RWPE1 (cell line): ENCODE measurements at places on chromosomes 11 and 22.

- no peak for DNase-seq
Observed at GRCh38 chr22:42439821-42440674, 7.8 kb upstream of the NFAM1 start.

DNA sequence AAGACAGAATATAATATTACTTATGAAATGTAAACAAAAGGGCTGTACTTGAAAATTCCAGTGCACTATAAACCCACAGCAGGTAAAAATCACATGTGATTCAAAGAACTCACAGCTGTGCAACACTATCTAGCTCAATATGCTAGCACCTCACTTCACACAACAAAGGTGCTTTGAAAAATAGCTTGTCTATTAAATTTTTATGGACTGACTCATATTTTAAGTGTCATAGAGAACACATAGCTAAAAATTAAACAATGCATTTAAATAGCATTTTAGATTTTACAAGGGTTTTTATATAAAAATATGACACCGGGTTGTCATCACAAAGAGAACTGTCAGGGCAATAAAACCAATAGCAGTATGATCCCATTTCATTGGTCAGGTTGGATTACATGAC lies 1390.5 kb upstream of the TENM4 start:
- no peak for DNase-seq

DNA sequence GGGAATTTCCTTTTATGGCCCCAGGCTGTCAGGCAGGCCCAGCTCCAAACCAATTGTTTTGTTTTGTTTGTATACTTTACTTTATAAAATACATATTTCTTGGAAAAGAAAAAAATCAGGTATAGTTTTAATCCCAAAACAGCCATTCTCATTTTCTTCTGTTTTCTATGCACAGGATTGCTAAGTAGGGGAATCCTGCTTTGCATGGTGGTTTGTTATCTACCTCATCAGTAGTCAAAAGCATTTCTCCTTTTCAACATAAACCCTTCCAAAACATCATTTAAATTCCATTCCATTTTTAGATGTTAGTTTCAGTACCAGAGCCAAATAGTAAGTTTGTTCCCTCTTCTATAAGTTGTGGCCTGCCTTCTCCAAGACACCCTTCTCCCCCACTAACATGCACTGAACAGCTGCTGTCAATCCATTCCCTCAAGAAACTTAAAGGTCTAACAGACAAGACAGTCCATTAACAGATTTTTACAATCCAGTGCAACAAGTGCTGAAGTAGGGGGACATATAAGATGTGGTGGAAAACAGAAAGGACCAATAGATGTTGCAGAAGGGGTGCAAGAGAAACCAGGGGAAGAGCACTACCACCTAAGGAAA lies 3.7 kb downstream of the ILK start:
- no peak for DNase-seq

DNA sequence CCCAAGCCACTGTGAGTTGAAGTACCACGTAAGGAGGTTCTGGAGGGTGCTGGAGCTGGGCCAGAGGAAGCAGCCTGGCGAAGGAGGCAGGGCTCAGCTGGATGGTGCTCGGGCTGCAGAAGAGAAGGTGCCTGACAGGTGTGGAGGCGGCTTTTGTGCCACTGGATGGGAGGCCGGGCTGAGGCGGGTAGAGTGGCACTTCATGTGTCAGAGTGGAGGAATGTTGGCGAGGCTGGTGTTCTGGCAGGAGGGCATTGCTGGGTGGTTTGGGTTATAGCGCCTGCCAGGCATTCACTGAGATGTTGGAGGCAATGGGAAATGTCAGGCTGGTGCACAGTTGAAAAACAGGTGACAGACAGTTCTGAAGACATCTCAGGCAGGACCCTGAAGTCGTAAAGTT lies 24.2 kb downstream of the UBE2L3 start:
- DNase-seq: no peak

DNA sequence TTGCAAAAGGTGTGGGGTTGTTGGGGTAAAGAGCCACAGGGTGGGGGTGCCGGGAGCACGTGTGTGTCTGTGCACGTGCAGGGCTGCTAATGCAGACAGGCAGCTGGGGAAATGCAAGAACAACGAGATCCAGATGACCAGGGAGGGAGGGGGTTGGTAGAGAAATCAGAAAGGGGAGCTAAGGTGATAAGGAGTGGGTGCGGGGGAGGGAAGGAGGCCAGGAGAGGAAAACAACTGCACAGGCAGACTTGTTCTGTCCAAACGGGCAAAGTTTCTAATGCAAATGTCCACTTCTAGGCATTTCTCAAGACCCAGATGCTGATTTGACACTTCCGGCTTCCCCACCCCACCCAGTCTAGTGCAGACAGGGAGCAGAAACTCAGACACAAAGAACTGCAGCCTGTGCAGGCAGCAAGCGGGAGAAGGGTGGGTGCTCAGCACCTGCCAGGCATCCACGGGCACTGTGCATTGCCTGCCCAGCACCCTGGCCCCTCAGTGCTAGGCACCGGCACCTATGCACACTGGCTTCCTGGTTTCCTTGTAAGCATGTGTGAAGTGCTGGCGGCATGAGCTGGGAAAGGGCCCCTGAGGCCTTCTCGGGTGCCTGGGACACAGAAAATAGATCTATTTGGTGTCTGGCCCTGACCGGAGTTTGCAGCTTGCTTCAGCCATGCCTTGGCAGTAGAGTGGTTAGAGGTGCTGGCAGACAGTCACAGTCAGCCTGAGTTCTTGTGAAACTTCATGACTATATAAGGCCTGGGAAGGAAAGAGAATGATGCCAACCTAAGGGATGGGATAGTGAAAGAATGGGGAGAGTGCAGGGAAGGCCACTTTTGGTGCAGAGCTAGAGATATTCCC lies 220.1 kb upstream of the SORL1-AS1 start:
- DNase-seq: no peak
